ENCODE measurements at places on chromosomes 5 and 9.

- no peak for DNase-seq
These were observed 82.4 kb downstream of the COL27A1 start for GRCh38 chr9:114237781-114238180.

DNA sequence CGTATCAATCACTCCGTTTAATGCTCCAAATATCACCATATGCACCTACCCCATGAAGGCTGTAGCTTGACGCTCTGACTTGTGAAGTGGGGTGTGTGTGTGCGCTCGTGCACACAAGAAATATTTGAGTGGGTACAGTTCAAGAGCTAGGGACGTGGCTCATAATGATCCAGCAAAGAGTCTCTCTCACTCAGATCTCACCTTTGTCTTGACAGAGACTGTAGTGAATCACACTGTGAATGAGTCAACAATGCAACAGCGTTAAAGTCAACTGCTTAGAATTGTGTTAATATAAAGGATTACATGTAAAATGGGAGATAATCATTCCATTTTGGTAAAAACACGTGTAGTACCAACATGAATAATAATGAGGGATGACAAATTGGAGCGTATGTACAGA lies 119.4 kb downstream of the MED27 start:
- DNase-seq, result no peak

GRCh38 chr5:6704361-6704851 lies 8.8 kb upstream of the TENT4A start:
- DNase-seq, result no peak

GRCh38 chr5:178895615-178896571 lies at the start of gene ZFP2:
Gene ZFP2 (plus strand): TSS chr5:178895913. CDS start chr5:178931314, 35,401 bp downstream.
- DNase-seq, result peak; percentile 74

DNA sequence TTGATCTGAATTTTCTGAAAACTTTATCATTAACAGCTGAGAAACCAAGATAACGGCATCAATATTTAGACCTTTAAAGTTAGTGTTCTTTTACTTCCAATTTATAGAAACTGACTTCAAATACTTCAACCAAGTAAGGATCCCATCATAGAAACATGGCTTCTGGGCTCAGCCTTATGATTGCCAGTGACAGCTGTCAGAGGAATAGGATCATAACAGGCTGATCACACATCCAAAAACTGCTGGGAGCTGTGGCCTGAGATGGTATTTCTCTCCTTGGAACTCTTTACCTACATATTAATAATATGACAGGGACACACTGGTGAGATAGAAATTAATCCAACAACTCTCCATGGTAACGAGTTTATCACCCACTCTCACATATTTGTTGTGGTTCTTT lies 448.3 kb upstream of the NMUR2 start:
- DNase-seq, result no peak

GRCh38 chr9:26169708-26170107 lies 491.5 kb upstream of the TUSC1 start:
- DNase-seq, result no peak

- DNase-seq, result no peak
These were observed 212.5 kb downstream of the DAB2IP start for GRCh38 chr9:121863955-121864354.

- peak; percentile 76 for DNase-seq
These were observed 82.7 kb downstream of the C9orf152 start for GRCh38 chr9:110125207-110125751.

DNA sequence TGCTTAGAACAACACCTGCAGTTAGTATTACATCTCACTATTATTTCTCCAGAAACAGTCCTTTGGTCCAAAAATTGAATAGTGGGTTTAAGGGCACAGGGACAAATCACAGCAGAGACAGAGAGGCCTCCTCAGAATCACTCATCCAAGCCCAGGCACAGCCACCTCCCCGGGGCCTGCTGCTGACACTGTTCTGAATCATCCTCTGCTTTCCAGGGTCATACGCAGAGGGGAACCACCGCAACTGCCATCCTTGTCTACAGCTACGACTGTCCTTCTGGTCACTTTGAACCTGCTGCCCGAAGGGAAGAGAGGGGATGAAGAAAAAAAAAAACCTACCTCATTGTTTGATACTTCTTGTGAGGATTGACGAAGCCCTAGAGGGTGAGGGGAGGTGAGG lies 35.3 kb upstream of the MAN2A1 start:
- no peak for DNase-seq

- no peak for DNase-seq
These were observed 47.2 kb downstream of the MAST4 start for GRCh38 chr5:66643387-66643786.

GRCh38 chr9:128144239-128145181 lies 4.7 kb upstream of the LCN2 start:
- no peak for DNase-seq

- no peak for DNase-seq
These were observed 194.8 kb upstream of the SLC30A5 start for GRCh38 chr5:68898951-68899471.

DNA sequence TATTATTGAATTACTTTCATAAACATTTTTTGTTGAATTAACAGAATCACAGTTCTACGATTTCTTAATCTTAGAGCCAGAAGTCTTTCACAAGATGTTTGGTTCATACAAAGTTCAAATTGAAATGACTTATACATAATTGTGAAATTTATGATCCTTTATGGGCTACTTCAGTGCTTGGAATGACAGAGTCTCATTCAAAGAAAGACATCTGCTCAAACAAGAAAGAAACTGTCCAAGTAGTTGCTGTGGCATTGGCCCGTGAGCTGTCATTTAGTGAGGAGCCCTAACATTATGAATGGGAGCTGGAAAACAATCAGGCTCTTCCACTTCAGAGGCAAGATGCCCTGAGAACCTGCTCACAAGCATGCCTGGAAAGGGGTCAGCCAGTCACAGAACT lies 63.4 kb downstream of the AUH start:
- DNase-seq, result no peak

DNA sequence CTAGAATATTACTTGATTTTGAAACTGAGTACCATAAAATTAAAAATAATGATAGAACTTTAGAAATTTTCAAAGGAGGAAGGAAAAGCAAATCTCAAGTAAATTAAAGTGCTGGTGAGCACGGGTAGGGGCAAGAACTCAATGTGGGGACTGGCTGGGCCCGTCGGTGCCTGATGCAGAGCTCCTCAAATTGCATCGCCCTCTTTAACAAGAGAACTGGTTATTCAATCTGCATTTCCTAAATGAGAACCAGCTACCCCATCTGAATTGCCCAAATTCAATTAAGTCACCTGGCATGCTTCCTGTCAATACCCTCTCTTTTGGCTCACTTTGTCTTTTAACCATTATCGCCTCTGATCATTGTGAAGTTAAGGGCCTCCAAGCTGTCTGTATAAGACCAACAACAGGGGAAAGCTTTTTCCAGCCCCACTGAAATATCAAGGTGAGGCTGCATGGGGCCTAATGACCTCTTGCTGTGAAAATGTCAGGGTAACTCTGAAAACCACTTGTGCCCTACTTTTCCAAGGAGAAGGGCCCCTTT lies 316.7 kb downstream of the SLIT3 start:
- no peak for DNase-seq

- DNase-seq, result no peak
These were observed 452.2 kb downstream of the KDM4C start for GRCh38 chr9:7209990-7210389.

DNA sequence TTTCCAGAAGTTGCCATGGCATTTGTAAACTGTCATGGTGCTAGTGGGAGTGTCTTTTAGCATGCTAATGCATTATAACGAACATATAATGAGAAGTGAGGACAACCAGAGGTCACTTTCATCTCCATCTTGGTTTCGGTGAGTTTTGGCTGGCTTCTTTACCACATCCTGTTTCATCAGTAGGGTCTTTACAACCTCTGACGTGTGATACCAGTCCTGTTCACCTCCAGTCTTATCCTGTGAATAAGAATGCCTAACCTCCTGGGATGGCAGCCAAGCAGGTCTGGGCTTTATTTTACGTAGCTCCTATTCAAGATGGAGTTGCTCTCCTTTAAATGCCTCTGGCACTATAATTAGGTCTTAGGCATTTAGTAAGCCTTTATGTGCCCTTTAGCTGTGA lies 20.4 kb upstream of the RFK start:
- no peak for DNase-seq

DNA sequence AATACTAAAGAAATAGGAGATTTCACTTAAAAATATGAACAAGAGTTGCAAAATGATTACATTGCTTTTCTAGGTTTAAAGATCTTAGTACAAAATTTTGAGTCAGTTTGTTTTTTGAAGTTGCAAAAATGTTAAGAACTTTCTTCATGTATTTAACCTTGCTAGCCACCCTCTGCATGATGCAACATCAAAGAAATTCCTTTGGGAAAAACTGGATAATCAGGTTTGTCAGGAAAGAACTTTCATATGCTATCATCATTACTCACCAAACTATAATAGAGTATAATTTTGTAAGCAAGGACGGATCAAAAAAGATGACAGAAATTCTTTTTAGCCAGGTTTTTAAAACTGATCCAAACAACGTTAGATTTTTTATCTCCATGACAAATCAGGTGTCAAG lies 116.9 kb upstream of the MRPS30 start:
- DNase-seq, result no peak

DNA sequence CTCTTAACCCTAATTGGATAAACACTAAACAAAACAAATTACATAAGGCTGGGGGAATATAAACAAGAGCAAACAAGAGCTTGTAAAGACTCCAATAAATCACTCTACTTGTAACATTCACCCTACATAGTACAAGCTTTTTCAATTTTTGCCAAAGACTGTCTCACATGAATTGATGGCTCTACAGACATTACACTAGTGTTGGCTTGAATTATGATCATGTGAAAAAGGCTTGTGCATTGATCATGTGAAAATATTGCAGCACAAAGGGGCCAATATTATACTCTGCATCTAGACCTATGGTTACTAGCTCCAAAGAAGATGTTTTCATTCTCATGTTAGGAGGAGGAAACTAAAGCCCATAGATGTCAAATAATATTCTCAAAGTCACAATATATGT lies 212.6 kb downstream of the MCTP1 start:
- no peak for DNase-seq

DNA sequence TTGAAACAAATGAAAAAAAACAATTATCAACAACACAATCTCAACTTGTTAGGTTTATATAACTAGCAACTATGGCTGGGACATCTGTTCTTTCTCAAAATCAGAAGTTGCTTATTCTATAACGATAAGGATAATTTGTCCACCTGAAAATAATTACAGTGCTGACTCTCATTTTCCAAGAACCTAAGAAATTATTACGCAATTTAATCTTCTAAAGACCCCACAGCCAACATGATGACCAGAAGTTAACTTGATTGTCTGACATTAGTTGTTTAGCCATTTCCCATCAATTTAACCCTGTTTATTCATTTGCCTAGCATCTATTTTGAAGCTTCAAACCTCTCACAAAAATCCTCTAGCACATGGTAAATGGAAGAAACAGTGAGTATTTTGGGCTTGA lies 293.8 kb downstream of the ELAVL2 start:
- no peak for DNase-seq

DNA sequence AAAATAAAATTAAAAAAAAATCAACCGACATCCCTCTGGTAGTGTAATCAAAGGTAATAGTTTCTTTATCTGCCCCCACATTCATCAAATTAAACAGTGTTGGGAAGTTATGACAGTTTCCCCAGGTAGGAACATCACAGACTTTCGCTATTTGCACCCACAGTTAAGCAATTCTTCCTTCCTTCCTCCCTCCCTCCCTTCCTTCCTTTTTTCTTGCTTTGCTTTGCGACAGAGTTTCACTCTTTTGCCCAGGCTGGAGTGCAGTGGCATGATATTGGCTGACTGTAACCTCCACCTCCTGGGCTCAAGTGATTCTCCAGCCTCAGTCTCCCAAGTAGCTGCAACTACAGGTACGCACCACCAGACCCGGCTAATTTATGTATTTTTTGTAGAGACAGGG lies 10.8 kb upstream of the BICD2 start:
- no peak for DNase-seq

DNA sequence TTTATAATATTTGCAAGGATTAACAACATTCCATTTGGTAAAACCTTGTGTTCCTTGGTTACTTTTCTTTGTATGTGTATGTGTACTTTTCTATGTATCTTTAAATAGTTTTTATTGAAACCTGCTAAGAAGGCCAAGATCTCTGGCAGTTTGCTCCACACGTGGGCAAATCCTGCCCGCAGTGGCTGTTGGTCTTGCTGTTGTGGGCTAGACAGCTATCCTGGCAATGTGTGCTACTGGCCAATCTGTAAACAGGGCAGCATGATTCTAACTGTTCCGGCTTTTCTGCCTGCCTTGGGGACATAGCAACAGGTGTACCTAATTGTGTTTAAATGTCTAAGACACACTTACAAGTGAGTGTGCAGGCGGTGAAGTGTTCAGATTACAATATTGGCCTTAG lies 286.6 kb downstream of the RFX3 start:
- DNase-seq, result no peak

DNA sequence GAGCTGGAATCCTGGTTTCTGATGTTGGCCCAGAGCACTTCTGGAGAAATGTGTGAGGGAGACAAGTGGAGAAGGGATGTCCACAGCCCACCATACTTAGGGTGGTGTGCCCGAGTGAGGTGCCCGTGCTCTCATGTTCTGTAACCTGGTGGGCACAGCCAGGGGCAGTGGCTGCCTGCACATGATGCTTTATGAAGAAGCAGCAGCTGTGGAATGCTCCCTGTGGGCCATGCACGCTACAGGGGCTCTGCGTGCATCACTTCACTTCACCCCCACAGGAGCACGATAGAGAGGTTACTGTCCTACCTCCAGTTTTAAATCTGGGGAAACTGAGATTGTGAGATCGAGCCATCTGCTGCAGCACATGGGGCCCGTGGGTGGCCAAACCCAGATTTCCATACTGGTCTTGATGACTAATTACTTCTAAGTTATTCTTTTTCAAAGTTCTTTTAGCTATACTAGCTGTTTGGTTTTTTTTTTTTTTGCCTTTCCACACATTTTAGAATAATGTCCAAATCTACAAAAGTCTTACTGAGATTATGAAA lies 441.6 kb downstream of the GADD45G start:
- no peak for DNase-seq

DNA sequence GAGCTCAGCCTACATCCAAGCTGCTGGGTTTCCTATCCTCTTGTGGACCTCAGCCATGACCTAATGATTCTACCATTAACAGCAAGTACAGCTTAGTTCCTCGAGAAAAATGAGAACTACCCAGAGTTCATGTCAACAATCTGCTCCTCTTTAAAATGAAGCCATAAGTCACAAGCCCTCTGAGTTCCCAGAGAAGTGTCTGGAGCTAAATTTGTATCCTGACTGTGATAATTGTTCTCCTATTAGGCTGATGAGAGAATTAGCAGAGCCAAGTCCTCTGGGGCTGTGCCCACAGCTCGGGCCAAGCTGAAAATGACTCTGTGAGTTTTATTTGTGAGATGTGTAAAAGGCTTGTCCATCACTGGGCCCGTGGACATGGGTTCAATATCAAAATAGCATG lies 145.1 kb upstream of the SMIM23 start:
- DNase-seq, result no peak

DNA sequence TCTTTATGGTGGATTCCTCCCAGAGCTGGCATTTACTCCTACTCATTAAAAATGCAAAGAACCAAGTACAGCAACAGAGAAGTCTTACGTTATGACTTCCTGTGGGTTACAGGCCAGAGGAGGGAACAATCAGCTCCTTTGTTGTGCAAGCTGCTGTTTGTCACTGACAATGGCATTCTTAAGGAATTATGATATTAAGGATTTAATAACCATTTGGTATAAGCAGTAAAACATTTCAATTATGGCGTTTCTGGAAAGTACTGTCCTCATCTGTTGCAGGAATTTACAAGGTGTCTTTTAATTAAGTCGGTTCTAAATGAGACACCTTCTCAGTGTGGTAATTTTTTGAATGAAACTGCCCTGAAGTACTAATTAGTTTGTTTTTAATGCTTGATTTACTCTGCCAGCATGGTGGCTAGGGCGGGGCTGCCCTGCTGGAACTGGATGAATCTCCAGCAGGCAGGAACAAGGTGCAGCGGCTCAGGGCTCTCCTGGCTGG lies 49.1 kb upstream of the VDAC1 start:
- no peak for DNase-seq
